ENCODE measurements at places on chromosomes 5 and 9. TPM values are rescaled to one million over a fixed set of nuclear protein-coding genes. Genes with fewer than 3 reads are reported as not detected.

CDC20B gene
- total RNA-seq = 0.78 TPM

LCN15 gene
- total RNA-seq = not detected

EQTN gene
- total RNA-seq = 1.6 TPM

PAPPA gene
- under 0.01 TPM for total RNA-seq

GADD45G gene
- 5.6 TPM for total RNA-seq

C9 gene
- not detected for total RNA-seq

COL5A1 gene
- total RNA-seq = 4.5 TPM

PCDHGB7 gene
- 15.6 TPM for total RNA-seq

CD72 gene
- 0.47 TPM for total RNA-seq
